Activated CD4-positive, alpha-beta T cell treated with anti-CD3 and anti-CD28 coated beads, Interleukin-2, amount 50 U/mL, for 1 hour (primary cell): ENCODE measurements at places on chromosomes 7 and 10.
A peak's percentile ranks its signal among the peaks of the same experiment; 100 is the strongest.

- DNase-seq, result no peak
Measured at GRCh38 chr10:13891128-13892000, 304.6 kb downstream of the PRPF18 start.

- DNase-seq, result no peak
Measured at GRCh38 chr7:2956526-2957368, 86.9 kb downstream of the CARD11 start.

GRCh38 chr7:89308535-89308934, 513.0 kb upstream of the TEX47 start:
- no peak for DNase-seq

DNA sequence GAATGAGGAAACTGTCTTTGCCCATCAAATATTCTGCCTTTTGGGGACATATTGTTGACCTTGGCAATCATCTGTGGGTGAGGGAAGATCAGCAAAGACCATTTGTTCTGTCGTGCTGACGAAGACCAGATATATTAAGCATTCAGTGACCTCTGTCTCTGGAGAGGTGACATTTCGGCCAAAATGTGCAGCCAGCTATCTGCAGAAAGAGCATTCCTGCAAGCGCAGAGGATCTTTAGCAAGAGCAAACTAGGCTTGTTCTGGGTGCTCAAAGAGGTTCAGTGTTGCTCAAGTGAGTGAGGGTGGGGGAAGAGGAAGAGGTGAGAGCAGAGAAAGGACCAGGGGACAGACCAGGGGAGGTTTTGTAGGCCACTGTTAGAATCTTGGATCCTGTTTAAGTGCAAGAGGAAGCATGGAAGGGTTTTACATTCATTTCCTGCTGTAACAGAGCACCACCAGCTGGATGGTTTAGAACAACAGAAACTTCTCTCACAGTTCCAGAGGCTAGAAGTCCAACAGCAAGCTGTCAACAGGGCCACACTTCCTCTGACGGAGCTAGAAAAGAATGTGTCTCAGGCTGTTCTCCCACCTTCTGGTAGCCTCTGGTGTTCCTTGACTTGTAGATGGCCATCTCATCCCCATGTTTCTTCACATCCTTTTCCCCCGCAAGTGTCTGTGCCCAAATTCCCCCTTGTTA, 11.2 kb downstream of the C10orf120 start:
- DNase-seq, result no peak

- no peak for DNase-seq
Measured at GRCh38 chr7:73830681-73831583, at the start of gene CLDN4. Gene CLDN4 (plus strand): TSS chr7:73830996. CDS start chr7:73831202, 206 bp downstream.

DNA sequence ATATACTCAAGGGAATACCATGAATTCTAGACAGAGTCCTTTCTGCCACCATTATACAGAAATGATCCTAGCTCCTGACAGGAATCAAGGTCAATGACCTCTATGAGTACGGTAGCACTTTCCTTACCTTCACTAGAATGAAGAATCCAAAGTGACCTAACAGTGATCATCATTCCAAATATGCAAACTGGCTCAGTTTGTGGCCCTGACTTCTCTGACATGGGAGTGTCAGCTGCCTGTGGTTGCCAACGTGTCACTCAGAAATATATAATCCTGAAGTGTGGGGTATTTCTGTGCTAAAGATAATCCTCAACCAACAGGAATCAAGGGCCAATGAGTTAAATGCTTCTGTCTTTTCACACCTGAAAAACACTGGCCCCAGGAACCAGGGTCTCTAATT, 45.7 kb downstream of the COPG2 start:
- no peak for DNase-seq

- no peak for DNase-seq
Measured at GRCh38 chr7:2711895-2712675, 24.1 kb downstream of the AMZ1 start.

GRCh38 chr10:48533540-48533939, 71.3 kb downstream of the ARHGAP22 start:
- no peak for DNase-seq

GRCh38 chr7:46680147-46680546, 759.1 kb upstream of the IGFBP3 start:
- no peak for DNase-seq

GRCh38 chr10:44030132-44030531, 354.8 kb downstream of the CXCL12 start:
- peak; percentile 6 for DNase-seq

DNA sequence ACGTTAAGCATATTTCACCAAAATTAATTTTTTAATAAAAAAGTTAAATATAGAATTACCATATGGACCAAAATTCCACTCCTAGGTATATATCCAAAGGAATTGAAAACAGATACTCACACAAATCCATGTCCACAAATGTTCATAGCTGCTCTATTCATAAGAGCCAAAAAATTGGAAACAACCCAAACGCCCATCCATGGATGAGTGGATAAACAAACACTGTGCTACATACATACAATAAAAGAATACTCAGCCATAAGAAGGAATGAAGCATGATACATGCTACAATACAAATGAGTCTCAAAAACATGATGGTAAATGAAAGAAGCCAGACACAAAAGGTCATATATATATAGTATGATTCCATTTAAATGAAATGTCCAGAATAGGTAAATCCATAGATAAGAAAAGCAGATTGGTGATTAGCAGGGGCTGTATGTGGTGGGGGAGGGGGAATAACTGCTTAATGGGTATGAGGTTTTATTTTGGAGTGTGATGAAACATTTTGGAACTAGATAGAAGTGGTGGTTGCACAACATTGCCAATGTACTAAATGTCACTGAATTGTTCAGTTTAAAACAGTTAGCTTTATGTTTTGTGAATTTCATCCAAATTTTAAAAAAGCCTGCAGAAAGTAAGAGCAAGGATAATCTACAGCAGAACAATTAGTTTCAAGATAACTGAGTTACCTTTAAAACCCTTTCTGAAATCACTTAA, 101.2 kb upstream of the EFCAB10 start:
- no peak for DNase-seq

- peak; percentile 78 for DNase-seq
Measured at GRCh38 chr10:124741281-124741921, 2.8 kb downstream of the FAM53B start.

DNA sequence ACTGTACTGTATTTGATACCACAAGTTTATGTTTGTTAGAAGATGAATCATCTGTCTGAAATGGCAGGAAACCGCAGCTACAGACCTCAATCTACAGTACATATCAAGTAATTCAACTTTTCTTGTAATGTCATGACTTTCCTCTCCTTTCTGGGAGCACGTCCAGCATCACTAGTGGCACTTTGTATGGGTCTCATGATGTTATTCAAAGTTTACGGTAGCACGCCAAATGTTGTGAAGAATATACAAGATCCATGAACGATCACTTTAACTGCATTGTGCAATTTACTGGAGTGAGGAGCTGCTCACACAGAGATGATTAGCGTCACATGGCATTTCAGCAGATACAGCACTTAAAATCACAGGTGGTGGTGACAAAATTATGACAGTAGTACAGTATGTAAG, 257.8 kb upstream of the GNAI1 start:
- no peak for DNase-seq

- DNase-seq, result no peak
Measured at GRCh38 chr10:47297866-47298540, 2.0 kb upstream of the GDF10 start.

DNA sequence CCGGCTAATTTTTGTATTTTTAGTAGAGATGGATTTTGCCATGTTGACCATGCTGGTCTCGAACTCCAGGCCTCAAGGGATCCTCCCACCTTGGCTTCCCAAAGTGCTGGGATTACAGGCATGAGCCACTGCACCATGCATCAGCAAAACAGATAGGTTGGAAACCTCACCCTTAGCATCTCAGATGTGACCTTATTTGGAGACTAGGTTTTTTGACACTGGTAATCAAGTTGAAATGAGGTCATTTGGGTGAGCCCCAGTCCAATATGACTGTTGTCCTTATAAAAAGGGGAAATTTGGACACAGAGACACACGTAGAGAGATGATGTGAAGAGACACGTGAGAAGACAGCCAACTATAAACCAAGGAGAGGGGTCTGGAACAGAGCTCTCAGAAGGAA, 42.5 kb upstream of the TPST1 start:
- DNase-seq, result no peak
